ENCODE measurements at places on chromosomes 3 and 15.

- DNase-seq: peak; percentile 77
Observed at GRCh38 chr3:113241292-113242095, 30.1 kb downstream of the BOC start.

DNA sequence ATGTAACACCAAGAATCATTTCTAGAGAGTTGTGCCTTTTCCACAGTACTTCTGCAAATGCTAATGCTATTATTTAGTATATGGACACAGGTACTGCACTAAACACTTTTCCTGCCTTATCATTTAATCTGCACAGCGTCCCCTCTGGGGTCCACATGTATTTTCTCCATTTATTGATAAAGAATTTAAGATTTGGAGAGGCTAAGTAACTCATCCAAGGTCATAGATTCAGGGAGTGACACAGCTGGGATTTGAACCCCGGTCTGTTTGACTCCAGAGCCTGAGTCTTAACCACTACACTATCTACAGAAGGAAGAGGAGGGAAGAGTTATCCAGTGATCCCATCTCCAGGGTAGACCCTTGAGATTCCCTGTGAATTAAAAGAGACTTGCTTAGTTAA lies 24.9 kb upstream of the TPRG1 start:
- DNase-seq: no peak

DNA sequence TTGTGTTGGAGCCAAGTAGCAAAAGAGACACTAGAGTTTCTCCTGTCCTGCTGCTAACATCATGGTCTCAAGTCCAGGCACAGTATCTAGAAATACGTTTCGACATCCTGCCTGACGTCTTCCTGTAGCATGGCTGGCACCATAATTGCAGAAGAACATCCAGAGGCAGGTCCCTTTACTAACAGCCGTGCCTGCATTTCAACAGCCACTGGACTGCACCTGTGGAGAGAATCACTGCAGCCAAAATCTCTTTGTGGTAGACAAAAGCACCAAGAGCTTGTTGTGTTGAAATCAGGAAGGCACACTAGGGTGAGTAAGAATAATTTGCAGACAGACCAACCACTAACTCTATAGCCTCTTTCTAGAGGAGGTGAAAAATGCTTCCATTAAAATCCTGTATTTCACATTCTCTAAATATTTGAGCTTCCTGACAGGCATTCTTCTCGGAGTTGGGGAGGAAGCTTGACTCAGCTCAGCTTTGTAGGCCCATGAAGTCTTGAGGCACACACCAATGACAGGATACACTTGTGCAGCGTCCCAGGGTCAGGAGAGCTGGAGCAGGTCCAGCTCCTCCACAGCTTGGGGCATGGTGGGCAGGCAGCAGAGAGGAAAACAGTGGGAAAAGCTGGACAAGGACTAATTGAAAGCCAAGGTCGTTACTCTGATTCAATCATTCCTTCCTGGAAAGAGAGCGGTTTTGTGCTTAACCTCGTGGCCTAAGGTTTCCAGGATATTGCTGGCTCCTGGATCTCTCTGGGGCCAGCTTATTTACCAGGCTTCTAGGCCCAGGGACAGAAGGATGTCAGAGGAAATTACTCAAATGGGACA lies 244.9 kb downstream of the FAM43A start:
- peak; percentile 87 for DNase-seq

- DNase-seq: peak; percentile 2
Observed at GRCh38 chr3:182067423-182067822, 355.7 kb downstream of the SOX2 start.

DNA sequence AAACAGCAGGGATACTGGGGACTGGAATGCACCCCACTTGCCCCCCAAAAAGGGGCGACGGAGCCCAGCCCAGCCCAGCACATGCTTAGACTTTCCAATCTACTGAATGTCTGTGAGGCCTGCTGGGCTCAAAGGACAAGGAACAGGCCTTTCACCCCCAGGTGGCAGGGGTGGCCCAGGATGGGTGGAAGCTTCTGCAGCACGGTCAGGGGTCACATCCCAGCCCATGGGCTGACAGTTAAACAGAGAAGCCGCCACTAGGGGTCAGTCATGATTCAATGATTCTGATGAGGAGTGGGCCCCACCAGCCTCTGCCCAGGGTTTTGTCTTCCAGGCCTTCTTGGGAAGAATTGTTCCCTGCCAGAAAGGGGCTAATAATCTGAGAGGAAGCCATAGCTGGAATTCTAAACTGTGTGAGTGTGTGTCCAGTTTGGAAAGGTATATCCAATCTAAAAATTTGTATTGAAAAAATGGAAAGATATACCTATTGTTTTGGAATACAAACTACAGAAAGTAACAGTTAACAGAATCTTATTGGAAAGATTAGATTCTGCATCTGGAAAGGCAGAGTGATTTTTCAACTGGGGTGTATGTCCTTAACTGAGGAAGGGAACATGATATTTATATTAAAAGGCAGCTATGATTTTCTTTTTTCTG lies 2.2 kb downstream of the CHRNB4 start:
- no peak for DNase-seq

- no peak for DNase-seq
Observed at GRCh38 chr3:108030960-108031359, 59.9 kb downstream of the CD47 start.
